ENCODE measurements at places on chromosomes 13 and 19.

- no peak for DNase-seq
Observed at GRCh38 chr19:5434970-5435641, 20.1 kb upstream of the ZNRF4 start.

DNA sequence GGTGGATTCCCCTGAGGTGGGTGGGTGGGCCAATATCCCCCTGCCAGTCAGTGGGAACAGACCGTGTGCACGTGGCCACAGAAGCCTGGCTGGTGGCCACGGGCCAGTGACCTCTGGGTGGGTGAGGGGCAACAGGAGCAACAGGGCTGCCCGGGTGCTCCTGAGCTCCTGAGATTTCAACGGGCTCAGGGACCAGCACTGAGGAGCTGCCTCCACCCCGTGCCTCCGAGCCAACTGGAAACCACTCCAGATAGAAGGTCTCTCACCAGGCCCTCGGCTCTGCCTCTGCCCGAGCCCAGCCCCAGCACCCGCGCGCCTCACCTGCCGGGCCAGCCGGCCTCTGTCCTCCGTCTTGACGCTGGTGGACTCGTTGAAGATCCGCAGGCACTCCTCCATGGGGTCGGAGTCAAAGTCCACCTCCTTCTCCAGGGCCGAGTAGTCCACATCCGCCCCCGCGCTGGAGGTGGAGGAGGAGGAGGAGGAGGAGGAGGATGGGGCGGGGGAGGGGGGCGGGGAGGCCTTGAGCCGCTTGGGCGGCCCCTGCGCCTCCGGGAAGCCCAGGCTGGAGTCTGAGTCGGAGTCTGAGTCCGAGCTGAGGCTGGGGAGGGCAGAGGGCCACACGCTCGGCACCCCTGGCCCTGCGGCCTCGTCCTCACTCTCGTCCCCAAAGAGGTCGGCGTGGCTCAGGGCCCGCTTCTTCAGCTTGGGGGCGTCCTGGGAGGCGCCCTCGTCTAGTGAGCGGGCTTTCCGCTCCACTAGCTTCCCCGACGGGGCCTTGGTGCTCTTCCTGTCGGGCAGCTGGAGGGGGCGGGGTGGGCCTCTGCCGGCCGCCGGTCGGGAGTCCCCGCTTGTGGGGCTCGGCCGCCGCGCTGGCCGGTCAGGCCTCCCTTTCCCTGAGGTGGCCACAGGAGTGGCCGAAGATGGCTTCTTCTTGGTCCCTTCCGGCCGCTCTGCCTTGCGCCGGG, 14.8 kb upstream of the ATP8B3 start:
- no peak for DNase-seq

DNA sequence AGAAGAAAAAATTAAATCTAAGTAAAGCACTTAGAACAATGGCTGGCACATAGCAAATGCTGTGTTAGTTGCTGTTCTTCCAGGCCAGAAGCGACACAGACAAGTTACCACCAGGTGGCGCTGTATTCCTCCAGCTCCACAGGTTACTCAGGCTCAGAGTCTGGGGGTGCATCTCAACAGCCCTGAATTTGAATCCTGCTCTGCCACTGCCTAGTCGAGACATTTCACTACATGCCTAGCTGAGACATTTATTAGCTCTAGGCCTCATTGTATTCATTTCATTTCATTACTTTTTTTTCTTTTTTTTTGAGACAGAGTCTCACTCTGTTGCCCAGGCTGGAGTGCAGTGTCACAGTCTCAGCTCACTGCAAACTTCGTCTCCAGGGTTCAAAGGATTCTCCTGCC, 16.4 kb upstream of the CYP2B6 start:
- peak; percentile 78 for DNase-seq

DNA sequence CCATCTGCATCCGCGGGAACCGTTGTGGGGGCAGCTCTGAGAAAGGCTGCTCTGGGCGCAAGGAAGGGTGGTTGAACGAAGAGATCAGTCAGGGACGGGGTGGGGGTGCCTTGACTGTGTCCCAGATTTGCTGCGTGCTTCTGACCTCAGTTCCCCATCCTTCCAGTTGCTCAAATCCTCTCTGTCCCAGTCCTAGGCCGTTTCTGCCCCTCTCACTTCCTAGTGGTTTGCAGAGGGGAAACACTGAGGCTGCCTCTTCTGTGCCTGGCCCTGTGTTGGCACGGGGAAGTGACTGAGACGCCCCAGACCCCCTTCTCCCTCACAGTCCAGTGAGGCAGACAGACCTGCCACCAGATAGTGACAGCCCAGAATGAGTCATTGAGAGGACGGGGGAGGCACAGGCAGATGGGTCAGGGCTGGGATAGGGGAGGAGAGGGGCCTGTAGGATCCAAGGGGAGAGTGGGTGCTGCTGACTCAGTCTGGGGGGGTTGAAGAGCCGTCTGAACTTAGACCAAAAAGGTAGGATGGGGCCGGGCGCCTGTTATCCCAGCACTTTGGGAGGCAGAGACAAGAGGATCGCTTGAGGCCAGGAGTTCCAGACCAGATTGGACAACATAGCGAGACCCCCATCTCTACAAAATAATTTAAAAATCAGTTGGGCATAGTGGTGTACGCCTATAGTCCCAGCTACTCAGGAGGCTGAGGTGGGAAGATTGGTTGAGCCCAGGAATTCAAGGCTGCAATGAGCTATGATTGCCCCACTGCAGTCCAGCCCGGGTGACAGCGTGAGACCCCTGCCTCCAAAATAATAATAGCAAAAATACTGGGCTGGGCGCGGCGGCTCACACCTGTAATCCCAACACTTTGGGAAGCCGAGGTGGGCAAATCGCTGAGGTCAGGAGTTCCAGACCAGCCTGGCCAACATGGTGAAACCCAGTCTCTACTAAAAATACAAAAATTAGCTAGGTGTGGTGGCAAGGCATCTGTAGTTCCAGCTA, 26.5 kb downstream of the NUMBL start:
- DNase-seq, result no peak

GRCh38 chr13:109859216-109859835, 72.9 kb upstream of the IRS2 start:
- no peak for DNase-seq

DNA sequence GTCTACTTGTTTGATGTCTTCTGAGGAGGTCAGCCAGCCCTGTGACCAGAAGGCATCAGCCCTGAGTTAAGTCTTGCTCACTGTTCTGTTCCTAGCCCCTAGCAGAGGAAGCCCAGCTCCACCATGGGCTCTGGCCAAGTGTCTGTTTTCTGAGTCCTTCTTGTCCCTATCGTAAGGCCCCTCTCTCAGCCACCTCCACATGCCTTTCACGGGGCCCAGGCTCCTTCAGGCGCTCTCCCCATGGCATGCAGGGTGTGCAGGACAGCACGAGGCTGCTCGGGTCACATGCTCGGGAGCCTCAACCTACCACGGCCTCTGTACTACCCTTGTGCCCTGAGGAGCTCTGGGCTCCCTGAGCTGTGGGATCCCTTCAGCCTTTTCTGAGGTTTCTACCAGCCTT, 47.8 kb upstream of the LATS2 start:
- no peak for DNase-seq

GRCh38 chr13:25319771-25320170, 18.3 kb downstream of the NUP58 start:
- no peak for DNase-seq

DNA sequence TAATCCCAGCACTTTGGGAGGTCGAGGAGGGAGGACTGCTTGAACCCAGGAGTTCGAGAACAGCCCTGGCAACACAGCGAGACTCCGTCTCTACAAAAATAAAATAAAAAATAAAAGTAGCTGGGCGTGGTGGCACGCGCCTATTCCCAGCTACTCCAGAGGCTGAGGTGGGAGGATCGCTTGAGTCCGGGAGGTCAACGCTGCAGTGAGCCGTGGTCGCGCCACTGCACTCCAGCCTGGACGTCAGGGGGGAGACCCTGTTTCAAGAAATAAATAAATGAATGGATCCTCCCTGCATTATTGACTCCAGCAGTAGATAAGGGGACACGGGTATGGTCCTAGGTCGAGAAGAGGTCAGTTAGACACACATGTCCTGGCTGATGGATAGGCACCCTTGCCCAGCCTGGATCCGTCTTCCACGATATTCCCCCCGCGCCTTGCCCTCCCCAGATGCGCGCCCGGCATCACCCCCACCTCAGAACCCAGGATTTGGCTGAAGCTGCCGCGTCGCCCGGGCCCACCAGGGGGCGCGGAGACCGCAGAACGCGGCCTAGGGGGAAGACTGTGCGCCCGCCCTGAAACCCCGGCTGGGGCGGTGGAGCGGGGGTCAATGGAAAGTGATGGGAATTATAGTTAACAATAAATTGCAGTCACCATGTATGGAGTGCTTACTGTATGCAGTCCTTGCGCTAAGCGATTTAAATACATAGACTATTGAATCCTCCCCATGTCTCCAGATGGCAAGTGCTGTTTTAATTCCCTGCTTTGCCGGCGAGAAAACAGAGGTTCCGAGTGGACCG, 2.1 kb upstream of the HOOK2 start:
- no peak for DNase-seq

GRCh38 chr13:40876020-40876738, 86.8 kb downstream of the SLC25A15 start:
- no peak for DNase-seq

DNA sequence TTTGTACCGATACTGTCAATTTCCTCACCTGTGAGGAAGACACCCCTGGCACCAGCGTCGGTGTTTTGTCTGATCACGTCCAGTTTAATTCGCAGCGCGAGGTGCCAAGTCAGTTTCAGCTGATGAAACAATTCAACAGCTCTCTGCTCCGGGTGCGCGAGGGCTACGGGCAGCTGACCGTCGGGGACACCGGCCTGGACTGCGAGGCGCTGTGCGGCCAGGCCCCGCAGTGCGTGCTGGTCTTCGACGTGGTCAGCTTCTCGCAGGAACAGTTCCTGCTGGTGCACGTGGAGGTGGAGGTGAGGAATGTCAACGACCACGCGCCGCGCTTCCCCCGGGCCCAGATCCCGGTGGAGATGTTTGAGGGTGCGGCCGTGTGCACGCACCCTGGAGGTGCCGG, 171.5 kb downstream of the OLFM4 start:
- no peak for DNase-seq

- no peak for DNase-seq
Observed at GRCh38 chr13:40732658-40733057, 38.3 kb downstream of the MRPS31 start.

DNA sequence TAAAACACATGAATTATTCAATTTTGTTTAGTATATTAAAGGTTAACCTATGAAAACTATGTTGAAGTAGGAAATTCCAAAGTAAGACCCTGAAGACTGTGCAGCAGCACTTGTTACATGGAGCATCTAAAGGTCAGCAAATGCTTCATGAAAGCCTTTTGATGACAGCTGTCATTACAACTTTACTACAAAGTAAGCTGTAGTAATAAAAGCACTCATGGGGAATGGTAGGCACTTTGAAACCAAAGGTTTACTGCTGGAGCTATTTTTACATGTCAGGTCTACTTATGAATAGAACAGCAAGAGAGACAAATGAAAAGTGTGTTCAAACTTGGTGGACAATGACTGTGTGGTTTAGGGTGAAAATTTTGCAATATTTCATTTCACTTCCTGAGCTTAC, 672.5 kb upstream of the PCDH20 start:
- no peak for DNase-seq

GRCh38 chr19:41993612-41994483, at the start of gene ATP1A3:
Gene ATP1A3, minus strand, starts transcription at chr19:41994230. Its CDS starts 154 bp downstream, at chr19:41994076.
- peak; percentile 64 for DNase-seq

- DNase-seq, result no peak
Observed at GRCh38 chr19:46849610-46850009, 1.0 kb downstream of the AP2S1 start.

GRCh38 chr19:7926727-7927604, 1.0 kb upstream of the CTXN1 start:
- DNase-seq, result no peak

- DNase-seq, result no peak
Observed at GRCh38 chr13:50810998-50811397, 32.5 kb downstream of the DLEU7 start.

DNA sequence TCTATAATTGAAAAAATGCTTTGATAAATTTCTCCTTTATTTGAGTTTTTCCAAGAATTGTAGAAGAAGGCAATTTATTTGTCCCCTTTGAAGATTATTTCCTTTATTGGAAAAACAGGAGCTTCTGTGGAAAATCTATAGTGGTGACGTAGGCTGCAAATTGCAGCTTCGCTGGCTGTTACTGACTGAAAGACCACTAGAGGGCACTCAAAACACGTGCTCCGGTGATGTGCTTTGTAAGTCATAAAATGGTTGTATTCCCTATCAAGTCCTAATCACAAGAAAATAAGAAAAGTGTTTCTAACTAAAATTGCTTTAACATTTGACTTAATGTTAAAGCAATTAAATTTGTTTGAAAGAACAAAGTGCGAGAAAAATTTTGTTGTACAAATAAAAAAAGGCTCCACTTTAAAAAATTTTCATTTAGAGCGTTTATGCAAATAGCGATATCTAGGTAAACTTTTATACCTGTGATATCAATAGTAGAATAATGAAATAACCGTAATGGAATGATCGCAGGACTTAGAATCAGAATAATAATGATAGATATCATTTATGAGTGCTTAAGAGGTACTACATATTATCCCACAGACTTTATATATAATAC, 638.2 kb upstream of the SPRY2 start:
- peak; percentile 64 for DNase-seq

GRCh38 chr19:18636969-18637629, at the start of gene KLHL26:
Gene KLHL26, plus strand, starts transcription at chr19:18637028. Its CDS starts 27 bp downstream, at chr19:18637055.
- DNase-seq, result no peak

- DNase-seq, result no peak
Observed at GRCh38 chr13:75566658-75567057, 17.1 kb downstream of the UCHL3 start.

- DNase-seq, result no peak
Observed at GRCh38 chr13:56457535-56458190, 683.1 kb upstream of the PRR20A start.

- no peak for DNase-seq
Observed at GRCh38 chr13:41162151-41162550, 29.5 kb upstream of the KBTBD6 start.

- no peak for DNase-seq
Observed at GRCh38 chr13:67151652-67152051, 78.5 kb downstream of the PCDH9 start.

- peak; percentile 1 for DNase-seq
Observed at GRCh38 chr13:35566340-35566739, 89.9 kb upstream of the MAB21L1 start.

- DNase-seq, result no peak
Observed at GRCh38 chr19:4068047-4068966, 1.6 kb upstream of the ZBTB7A start.

- DNase-seq, result no peak
Observed at GRCh38 chr19:6374161-6374709, 1.5 kb downstream of the PSPN start.

- no peak for DNase-seq
Observed at GRCh38 chr13:91493442-91493841, 95.0 kb downstream of the GPC5 start.

GRCh38 chr13:41562541-41563178, 105.3 kb downstream of the RGCC start:
- no peak for DNase-seq

DNA sequence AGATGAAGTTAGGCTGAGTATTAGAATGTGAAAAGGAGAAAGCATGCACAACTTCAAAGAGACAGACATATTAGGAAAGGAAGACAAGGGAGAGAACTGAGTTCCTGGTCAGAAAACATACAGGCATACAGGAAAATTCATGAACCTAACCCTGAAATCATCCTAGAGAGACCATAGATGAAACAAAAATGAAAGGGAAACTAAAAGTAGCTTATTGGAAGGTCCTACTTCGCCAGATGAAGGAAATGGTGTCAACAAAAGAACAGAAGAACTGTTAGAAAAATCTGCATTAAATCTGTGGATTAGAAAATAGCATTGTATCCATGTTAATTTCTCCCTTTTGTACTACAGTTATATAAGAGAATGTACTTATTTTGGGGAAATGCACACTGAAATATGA, 169.0 kb upstream of the UFM1 start:
- no peak for DNase-seq

- DNase-seq, result no peak
Observed at GRCh38 chr13:37070956-37071355, 11.5 kb upstream of the SUPT20H start.

Data from Jurkat, Clone E6-1 (cell line).